ENCODE measurements at places on chromosomes 2 and 18.
A peak's percentile ranks its signal among the peaks of the same experiment; 100 is the strongest.

- no peak for DNase-seq
Measured at GRCh38 chr2:6924924-6925409, 7.8 kb downstream of the RNF144A start.

- DNase-seq, result no peak
Measured at GRCh38 chr2:221423210-221423804, 148.8 kb downstream of the EPHA4 start.

- no peak for DNase-seq
Measured at GRCh38 chr2:234579231-234579962, 82.5 kb upstream of the ARL4C start.

DNA sequence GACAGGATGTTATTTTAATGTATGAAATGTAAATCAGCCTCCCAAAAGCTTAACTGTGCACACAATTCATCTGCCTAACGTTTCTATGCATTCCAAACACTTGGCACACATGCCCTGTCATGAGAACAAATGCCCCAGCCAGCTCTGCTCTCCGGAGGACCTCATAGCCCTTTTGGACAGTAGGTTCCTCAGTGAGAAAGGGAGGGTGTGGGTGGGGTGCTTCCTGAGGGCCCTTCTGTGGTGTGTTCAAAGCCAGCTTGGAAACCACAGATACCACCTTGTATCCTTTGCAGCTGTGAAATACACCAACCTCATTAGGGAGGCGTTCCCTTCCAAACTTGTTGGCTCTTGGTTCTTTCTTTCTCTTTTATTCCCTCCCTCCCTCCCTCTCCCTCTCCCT, 102.2 kb upstream of the ASB18 start:
- DNase-seq, result no peak

DNA sequence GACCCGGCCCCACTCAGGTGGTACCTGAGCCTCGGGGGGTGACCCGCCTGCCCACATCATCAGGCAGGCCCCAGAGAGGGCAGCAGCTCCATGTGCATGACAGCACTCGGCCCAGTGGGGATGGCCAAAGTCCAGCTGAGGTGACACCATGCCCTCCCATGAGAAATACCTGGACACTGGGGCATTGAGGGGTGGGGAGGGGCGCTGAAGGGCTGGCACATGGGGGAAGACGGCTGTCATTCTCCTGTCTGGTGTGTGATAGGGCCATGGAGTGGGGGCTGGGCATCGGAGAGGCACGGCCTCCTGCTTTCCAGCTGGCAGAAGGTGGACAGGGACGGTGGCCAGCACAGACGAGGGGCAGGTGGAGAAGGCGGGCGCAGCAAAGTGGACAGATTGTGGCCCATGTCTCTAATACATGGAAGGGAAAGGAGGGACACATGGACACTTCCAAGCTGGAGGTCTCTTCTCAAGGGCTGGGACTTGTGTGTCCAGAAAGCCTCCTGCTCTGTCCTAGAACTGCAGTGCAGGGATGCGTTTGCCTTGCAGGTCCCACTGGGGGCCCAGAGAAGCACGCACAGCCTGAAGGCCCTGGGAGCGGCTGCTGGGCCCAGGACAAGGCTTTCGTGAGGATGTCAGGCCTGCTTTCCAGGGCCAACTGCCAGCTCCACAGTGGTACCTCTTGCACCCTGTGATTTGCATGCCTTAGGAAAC, 302.2 kb downstream of the NDUFA10 start:
- DNase-seq, result no peak

DNA sequence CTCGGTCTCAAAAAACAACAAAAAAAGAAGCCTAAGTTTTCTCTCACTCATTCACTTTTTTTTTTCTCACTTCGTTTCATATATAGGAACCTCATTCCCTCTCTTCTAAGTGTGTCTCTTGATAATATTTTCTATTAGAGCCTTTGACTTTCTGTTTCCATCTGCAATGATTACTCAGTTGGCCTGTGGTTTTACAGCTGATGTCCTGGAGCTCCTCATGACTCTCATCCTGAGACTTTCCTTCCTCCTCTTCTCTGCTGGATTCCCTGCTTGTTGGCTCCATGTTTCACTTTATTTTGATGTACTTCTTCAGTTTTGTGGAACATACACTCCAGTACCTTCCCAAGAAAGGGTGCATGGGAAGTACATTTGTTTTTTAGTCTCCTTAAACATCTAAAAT, 154.2 kb upstream of the GATA6 start:
- no peak for DNase-seq

DNA sequence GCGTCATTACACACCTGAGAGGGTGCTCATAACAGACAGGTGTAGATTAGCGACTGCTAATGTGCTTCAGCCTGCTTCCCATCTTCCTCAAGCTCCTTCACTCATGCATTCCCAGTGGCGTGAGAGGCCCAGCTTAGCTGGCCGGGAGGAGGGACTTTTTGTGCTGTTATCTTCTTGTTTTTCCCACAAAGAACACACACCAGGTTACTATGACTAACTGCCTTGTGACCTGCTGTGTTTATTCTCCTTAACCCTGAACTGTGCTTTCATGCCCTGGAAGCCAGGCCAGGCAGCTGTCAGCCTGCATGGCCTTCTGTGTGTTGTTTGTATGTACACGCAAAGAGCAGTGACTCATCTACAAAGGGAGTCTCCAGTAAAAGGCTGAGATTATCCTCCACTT, 143.8 kb downstream of the PIEZO2 start:
- no peak for DNase-seq

DNA sequence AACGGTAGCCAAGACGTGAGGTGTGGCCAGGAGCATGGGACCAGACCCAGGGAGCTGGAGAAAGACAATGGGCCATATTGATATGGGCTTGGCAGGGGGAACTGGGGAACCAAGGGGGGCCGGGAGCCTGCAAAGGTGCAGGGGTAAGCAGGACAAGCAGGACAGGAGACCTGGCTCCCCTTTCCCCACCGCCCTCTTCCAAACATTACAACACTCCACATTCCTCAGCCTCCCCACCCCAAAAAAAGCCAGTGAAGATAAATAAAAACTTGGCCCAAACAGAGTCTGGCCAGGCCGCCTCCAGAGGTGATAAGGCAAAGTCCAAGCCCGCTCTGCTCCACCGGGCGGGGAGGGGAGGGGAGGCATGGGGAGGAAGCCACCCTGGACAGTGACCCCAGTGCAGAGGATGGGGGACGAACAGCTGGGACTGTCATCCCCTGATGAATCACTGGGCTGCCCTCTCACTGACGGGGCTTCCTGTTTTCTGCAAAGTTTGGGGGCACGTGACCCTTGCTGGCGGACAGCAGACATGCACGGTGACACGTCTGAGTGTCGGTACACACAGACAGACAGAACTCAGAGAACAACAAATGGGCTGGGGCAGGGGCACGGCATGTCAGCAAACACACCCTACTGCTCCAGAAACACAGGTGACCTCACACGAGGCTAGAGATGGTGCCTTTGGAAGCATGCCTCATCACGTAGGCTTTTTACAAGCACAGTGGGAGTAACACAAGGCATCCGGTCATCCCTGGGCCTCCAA, 100.2 kb downstream of the TNS1 start:
- DNase-seq, result no peak

GRCh38 chr2:181752301-181752700, 72.0 kb upstream of the NEUROD1 start:
- DNase-seq, result no peak

GRCh38 chr2:110903548-110903947, 171.2 kb downstream of the ACOXL start:
- DNase-seq, result no peak

DNA sequence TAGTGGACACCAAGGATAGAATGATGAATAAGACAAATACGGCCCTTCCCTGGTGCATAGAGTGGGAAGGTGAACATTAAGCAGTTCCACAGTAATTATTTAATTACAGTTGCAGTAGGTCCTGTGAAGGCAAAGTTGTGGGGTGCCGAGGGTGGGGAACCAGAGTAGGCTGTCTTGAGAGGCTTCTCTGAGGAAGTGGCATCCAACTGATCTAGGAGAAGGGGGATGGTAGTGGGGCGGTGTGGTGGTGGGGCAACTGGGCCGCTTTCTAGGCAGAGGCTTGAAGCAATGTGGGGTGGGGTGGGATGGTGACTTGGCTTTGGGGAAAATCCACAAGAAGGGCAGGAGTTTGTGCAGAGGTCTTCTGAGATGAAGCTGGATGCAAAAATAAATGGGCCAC, 11.7 kb downstream of the ACSL3 start:
- no peak for DNase-seq

DNA sequence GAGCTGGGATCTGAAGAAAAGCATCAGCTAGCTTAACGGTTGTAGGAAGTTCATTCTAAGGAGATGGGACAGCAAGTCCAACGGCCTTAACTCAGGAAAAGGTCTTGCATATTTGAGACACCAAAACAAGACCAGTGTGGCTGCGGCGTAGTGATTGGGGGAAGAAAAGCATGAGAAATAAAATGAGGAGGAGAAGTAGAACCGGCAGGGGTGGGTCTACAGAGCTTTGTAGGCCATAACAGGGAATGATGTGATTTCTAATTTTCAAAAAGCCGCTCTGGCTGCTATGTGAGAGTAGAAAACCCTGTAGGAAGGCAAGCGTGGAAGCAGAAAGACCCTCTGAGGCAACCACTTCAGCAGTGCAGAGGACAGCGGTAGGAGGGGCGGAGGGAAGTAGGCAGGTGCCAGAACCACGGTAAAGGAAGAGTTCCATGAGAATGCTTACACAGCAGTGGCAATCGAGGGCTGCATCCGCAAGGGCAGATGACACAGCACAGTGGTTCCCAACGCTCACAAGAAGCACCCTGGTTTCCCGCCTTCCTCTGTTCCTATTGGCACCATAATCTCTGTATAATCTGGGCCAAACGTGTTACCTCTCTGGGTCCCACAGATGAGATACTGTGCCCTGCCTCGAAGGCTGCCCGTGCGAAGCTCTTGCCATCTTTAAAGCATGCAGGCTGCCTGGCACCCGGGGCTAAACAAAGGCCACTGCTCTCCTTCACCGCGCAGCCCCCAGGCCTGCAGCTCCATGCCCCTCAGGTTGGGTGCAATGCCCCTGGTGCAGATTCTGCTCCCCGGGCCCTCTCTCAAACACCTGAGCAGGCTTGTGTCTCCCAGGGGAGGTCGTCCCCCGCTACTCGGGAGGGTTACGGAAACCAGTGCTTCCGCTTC, 795 bp downstream of the ANKRD39 start:
- DNase-seq, result no peak

DNA sequence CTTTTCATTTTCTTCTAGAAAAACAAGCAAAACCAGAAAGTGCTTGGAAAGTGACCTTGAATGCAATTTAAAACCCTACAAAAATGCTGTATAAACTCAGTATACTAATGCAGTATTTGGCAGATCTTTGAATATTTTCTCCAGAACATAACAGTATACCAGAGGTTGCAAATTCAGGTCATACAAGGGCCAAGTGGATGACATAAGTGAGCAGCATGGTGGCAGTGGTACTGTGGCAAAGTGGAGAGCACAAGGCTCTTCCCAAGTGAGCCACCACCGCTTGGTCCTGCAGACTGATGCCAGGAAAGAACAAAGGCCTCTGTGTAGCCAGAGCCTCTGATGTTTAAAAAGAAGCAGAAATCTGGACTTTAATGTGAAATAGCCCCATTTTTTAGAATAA, 33.1 kb downstream of the METTL4 start:
- no peak for DNase-seq

- no peak for DNase-seq
Measured at GRCh38 chr2:173037245-173038120, 38.2 kb upstream of the MAP3K20 start.

DNA sequence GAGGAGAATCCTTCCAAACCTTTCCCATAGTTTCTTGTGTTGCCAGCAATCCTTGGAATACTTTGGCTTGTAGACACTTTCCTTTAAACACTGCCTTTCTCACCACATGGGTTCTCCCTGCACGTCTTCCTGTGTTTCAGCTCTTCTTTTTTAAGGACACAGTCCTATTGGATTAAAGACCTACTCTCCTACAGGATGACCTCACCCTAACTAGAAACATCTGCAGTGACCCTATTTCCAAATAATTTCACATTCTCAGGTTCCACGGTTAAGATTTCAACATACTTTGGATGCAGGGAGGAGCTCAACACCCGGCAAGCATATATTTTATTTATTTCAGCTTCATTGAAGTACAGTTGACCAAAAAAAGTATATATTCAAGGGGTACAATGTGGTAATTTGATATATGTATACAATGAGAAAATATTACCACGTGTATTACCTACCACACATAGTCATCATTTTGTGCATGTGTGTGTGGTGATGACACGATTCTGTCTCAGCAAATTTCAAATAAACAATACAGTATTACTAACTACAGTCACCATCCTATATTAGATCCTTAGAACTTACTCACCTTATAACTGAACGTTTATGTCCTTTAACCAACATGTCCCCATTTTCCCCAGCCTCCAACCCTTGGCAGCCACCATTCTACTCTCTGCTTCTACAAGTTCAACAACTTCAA, 745.0 kb downstream of the CBLN2 start:
- DNase-seq, result no peak

DNA sequence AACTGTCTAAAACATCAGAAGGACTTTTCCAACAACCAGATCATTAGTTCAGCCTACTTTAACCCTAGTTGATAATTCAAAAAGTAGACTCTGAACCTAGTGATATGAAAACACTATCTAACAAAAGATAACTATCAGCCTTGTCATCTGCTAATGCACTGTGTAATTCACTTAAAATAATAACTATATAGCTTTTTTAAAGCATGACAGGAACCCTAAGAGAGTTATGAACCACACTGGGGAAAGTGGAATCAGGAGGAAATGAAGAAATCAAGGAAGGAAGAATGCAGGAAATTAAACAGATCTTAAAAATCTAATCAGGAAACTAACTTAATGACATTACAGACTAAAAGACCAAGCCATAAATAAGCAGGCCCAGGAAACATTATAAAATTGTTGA, 9.0 kb downstream of the B4GALT6 start:
- no peak for DNase-seq

GRCh38 chr2:100018341-100019193, 123.8 kb downstream of the AFF3 start:
- DNase-seq, result peak; percentile 4

DNA sequence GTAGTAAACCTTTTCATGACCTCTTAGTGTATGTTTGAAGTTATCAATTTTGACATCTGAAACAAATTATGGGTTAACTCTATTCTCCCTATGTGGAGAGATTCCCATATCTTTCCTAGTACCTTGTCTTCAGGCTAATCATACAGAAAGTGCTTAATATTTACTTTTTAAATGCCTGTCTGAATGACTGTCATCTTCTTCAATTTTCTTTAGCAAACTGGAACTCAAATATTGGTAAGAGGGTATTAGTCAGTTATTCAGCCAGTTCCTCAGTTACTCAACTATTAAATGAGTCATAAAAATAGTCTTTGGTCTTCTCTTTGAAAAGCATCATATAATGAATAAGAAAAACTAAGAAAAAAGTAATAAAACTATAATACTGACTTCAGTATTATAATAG, 1038.0 kb upstream of the PIK3C3 start:
- DNase-seq, result no peak

- no peak for DNase-seq
Measured at GRCh38 chr2:145066151-145066661, 546.3 kb upstream of the ZEB2 start.

GRCh38 chr2:9201185-9201891, 5.3 kb upstream of the ASAP2 start:
- DNase-seq, result no peak

All from memory B cell (primary cell).